ENCODE measurements at places on chromosomes 16 and 17.

DNA sequence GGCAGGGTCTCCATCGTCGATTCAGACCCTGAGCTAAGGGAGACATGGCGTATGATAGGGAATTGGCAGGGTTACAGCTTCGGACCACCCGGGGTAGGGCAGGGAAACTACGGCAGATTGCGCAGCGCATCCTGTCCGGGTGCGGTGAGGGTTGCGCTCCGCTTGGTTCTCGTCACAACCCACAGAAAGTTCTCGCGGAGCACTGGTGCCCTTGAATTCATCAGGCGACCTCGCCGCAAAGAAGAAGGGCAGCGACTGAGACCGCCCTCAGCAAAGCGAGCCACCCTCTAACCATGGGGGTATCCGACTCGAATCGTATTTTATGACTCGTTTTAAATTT lies 1.2 kb downstream of the HS3ST3B1 start:
- DNase-seq, result peak; percentile 45

GRCh38 chr17:8224891-8225812 lies 14.8 kb upstream of the AURKB start:
- DNase-seq, result no peak

GRCh38 chr17:72397687-72398086 lies 276.9 kb downstream of the SOX9 start:
- no peak for DNase-seq

DNA sequence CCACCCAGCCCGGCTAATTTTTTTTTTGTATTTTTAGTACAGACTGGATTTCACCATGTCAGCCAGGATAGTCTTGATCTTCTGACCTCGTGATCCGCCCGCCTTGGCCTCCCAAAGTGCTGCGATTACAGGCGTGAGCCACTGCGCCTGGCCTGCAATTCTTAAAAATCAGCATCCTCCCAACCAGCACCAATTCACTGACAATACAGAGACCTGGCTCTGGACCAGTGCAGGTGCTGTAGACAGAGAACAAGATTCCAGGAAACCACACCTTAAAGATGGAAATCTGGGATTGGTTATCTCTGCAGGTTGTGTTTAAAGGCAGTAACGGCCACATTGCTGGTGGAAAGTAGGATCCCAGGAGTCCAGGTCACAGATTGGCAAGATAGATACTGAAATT lies 33.6 kb downstream of the TBC1D3B start:
- no peak for DNase-seq

GRCh38 chr16:56930486-56931270 lies 1.3 kb upstream of the HERPUD1 start:
- no peak for DNase-seq

DNA sequence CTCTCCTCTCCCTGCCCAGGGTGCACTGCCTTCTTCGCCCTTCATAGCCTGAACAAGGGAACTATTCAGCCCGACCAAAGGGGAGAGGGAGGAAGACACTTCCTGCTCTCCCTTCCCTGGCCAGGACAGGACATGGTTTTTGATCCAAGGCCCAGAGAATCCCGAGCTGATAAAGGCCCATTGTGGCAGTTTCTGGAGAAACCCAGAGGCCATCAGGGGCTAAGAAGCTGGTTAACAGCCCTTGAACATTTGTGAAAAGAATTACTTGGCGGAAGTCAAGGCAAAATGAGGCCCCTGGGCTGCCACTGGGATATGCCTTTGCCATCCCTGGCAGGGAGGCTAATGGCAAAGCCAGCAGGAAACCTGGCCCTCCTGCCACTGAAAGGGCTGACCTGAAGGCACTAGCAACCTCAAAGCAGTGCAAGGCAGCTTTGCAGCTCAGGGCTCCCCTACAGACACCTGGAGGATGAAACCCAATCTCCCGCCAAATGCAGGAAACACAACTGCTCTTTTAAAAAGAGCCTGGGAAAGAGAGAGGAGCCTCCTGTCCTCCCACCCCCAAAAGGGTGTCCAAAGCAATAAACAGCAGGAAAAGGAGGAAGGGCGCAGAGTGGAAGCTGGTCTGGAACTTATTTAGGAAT lies 12.6 kb downstream of the PHB1 start:
- DNase-seq, result no peak

- no peak for DNase-seq
These were observed 46.2 kb downstream of the GNAO1 start for GRCh38 chr16:56237451-56237930.

GRCh38 chr17:60158751-60159478 lies 9.1 kb downstream of the CA4 start:
- DNase-seq, result no peak

DNA sequence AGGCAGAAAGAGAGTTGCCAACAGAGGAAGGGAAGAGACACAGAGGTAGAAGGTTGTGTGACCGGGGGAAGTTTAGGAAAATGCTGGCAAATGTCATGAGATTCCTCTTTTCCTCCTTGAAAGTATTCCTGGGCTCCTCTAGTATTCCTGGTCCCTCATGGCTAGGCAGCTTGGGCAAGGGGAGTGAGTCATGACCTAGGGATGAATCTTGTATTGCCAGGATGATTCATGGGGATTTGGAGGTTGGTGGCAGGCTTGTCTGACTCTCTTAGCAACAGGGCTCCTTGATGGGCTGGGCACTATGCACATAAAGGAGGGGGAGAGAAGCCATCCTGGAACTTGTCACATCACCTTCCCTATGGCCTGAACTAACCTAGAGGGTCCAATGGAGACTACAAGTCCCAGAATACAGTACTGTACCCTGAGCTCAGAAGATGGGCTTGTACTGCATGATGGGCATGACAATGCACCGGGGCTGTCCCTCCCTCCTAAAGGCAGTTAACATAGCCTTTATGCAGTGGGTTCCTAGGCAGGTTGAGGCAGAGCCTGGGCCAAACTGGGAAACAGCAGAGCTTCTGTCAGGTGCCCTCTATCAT lies 2.1 kb upstream of the SEZ6 start:
- peak; percentile 47 for DNase-seq

Data from fibroblast of skin of right quadriceps (primary cell).